ENCODE measurements at places on chromosomes 7 and 10.

DNA sequence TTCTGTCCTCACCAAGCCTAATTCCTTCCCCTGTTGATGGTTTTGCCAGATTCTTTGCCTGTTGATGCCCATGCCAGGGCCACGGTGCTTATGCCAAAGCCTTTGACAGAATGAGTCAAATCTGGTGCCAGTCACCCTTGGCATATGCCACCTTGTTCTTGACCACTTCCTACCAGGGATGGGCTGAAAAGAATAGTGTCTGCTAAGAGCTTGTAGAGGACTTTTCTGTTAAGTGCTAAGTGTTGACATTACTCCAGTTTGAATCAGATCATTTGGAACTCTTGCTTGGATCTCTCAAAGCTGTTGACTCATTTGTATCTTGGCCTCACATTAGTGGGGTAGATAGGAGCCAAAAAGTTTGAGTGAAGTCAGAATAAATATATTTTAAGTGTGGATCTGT lies 661.2 kb downstream of the AUTS2 start:
- DNase-seq: no peak

GRCh38 chr7:157861551-157861950 lies 524.7 kb downstream of the DNAJB6 start:
- no peak for DNase-seq

GRCh38 chr10:31320550-31321211 lies 1.7 kb downstream of the ZEB1 start:
- DNase-seq: peak; percentile 3

DNA sequence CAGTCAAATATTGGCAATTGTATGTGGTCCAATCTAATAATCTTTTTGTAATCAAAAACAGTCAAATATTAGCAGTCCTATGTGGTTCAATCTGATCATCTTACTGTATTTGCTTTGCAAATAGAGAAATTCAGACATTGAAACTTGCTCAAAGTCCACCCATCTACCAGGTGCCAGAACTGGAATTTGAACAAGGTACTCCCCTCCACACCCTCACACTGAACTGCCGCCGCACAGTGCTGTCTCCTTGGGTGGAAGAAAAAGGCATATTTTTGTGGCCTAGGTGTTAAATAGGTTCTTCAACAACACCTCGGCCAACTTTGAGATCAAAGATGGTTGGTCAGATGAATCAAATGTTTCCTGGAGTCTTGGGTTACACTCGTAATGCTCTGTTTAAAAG lies 544.2 kb upstream of the GALNT17 start:
- no peak for DNase-seq

DNA sequence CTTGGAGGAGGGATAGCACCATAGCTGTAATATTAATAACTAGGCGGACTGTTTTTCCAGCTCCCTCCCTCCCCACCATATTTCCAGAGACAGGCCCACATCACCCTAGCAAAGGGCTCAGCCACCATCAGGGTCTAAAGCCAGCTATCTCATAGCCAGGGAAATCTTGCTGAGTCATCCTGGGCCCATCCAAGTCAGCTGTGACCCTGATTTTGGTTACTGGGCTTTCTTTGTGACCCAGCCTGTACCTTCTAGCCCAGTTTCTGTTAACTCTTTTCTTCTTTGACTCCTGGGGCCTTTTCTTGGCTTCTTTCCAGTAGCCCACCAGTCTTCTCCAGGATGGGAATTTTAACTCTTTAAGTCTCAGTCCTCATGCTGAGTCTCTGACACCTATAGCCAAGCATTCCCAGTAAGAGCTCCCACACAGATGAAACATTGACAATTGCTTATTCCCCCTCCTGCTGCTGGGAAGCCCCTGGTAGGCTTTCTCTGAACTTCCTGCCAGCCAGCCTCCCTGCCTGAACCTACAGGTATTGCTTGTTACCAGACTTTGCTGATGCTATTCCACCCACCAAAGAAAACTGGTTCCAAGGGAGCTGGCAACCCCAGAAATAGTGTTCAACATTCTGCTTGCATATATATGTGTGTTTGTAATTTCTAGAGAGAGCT lies 34.8 kb upstream of the ADO start:
- no peak for DNase-seq

DNA sequence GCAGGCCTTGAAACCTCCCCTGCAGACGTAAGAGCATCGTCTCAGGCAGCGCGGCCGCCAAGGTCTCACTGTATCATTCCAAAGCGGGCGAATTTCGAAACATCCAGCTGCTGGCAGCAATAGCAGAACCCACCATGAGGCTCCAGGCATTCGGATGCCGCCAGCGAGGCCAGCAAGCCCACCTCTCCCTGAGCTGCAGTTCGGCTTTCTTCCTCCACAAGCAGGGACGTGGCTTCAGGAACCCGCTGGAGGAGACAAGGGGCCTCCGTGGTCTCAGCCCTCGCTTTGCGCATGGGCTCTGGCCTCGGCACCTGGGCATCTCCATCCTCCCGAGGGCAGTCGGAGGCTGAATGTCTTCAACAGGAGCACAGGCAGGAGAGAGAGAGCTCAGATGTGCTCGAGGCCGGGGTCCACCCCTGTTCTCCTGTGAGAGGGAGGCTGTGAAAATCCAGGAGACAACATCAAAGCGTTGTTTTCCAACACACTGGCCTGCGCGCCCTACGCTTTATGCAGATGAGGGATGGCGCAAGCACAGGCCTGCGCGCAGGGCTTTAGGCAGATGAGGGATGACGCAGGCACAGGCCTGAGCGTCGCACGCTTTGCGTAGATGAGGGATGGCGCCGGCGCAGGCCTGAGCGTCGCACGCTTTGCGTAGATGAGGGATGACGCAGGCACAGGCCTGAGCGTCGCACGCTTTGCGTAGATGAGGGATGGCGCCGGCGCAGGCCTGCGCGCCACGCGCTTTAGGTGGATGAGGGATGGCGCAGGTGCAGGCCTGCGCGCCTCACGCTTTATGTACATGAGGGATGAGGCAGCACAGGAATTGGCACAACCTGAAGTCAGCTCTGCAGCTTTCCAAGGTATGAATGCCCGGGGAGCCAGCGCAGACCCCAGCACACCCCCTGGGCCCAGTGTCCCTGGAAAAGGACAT lies 103.2 kb downstream of the WDR37 start:
- DNase-seq: no peak

DNA sequence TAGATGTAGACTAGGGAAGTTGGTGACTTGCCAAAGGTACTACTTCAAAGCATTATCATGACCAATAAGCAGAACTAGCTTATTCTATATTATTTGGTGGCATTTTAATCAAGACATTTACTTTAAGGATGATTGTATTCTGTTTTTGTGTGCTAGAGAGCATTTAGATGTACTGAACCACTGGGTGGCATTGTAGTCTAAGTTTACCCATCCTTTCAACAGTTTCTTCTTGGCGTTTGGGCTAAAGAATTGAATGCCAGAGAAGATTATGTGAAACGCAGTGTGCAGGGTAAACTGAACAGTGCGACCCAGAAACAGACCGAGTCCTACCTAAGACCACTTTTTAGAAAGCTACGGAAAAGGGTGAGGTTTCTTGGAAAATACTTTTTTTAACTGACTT lies 26.8 kb downstream of the PRPF18 start:
- no peak for DNase-seq

DNA sequence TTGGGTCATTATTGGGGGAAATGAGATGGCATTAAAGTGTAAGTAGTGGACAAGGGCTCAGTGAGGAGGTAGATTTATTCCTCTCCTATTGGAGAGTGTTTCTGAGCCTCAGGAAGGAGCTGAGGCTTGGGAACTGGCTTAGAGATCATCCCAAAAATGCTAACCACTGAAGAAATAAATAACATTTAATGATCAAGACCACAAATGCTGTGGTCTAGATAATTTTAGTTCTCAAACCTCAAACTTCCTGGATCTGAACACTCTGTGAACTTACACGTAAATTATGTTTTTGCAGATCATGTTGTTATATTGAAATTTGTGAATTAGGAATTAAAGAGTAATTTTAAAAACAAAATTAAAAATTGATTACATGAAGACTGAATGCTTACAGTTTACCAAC lies 27.3 kb downstream of the MDFIC start:
- no peak for DNase-seq

Data from activated gamma-delta T cell treated with anti-CD3 and anti-CD28 coated beads, Interleukin-2, amount 50 U/mL, for 16 hours (primary cell).